Activated T-helper 2 cell treated with anti-CD3 and anti-CD28 coated beads, Interferon-gamma antibody, Interleukin-2, Interleukin-4, amounts not matched to agents 10 μg/mL and 5 μg/mL and 100 μg/mL, durations not matched to agents 14 hours and 24 hours and 36 hours (primary cell): ENCODE measurements at places on chromosomes 1 and 21. TPM values are rescaled to one million over a fixed set of nuclear protein-coding genes. Genes with fewer than 3 reads are reported as not detected.

DNA sequence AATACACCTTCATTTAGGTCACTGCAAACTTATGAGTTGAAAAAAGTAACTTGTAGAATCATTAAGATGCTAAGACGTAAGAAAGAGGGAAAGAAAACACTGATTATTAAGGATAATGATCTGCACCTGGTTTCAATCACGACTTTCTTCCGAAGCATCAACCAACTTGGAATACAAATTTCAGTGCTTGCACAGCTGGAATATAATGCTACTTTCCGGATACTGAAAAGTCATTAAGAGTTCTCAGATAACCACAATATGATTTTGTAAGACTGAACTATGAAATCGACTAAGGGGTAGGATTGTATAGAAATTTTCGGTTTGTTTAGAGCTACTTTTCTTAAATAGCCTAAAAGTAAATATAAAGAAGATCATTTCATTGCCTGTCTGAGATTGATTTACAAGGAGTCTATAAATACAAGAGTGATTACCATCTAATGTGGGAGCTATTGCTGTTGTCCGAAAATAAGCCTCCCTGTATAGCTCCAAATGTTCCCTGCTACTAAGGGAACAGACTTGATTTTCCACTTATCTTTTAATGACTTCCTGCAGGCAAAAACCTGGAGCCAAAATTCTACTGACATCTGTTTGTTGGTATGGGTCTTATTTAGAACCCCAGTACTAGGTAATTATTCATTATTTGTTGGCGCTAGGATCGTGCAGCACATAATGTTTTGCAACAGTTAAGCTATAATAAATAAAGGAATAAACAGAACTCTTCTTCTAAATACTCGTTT is 673.3 kb downstream of the KCNT2 start:
- no peak for DNase-seq

The CRB1 gene
- total RNA-seq: not detected in 2 replicates

DNA sequence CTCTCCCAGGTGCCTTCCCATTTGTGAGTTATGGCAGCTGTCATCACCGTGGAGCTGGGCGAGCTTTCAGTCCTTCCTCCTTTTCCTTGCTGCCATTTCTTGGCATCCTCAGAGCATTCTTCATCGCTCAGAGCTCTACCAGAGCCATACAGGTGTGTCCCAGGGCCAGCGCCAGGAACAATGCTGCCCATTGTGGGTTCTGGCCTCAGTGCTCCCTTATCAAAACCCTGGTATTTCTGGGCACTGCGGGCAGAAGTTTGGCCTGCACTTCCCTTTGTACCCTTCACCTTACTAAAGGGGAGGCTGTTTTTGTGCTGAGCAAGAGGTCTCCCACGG is 28.5 kb downstream of the RASSF5 start:
- no peak for DNase-seq

DNA sequence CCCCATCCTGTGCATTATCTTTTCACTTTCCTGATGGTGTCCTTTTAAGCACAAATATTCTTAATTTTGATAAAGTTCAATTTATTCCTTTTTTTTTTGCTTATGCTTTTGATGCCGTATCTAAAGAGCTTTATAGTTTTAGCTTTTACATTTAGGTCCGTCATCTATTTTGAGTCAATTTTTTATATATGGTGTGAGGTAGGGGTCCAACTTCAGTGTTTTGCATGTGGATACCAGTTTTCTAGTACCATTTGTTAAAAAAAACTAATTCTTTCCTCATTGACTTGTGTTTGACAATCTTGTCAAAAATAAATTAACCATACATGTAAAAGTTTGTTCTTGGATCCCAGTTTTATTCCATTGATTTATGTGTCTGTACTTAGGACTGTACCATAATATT is 4.9 kb downstream of the MTF2 start:
- no peak for DNase-seq

DNA sequence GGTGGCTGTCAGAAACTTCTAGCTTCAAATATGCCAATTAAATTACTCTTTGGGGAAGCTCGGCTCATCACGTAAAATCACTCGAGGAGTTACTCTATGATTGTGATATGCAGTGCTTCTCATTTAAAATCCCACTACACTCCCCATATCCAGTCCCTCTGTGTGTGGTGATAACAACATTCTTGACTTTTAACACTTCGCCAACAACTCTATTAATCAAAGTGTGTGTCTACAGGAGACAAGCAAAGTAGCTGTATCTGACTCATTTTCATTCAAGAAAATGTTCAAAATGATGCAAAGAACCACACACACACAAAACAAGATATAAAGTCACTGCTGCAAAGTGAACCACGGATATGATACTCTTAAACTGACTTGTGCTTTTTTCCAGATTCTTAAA is 341.3 kb downstream of the DSCAM start:
- DNase-seq: no peak

- DNase-seq: no peak
Observed at GRCh38 chr1:41101950-41102607, 80.6 kb upstream of the SLFNL1 start.

GRCh38 chr1:7482077-7482476 is 289.0 kb upstream of the VAMP3 start:
- DNase-seq: no peak

The SPRR2G gene
- not detected in 2 replicates for total RNA-seq
